ENCODE measurements at places on chromosomes 3 and 15.

DNA sequence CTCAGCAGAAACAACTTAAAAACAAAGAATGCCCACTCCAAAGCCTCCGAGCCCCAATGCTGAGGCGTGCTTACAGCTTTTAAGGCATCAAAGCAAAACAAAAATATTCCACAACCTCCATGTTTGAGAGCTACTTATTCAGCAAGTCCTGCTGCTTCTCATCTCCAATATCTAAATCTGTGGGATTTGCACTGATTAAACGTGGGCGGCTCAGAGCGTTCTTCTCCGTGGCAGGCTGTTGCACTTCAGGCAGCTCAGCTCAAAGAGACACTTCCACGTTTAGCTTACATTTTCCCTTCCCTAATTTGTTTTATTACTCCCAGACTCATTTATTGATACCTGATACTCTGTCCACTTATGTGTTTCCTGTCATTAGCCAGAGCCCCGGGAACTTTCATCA, 282.6 kb upstream of the MCTP2 start:
- DNase-seq = no peak

- DNase-seq = peak; percentile 22
Observed at GRCh38 chr3:134885877-134886621, 91.0 kb downstream of the EPHB1 start.

DNA sequence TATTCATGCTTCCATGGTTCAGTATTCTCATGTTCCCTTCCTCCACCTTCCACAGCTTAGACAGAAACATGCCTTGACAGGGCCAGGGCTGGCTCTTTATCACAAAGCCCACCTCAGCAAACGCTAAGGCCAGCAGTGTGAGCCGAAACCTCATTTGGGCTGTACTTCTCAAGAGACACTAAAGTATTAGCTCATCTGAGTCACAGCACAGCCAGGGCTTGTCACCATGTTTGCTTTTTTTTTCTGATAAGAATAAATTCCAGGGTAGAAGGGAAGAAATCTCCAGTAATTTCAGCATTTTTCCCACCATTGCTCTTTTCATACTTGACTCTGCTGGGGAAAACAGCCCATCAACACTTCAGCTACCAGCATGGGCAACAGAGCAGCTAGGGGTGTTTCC, 95.4 kb downstream of the MYLK start:
- DNase-seq = no peak

DNA sequence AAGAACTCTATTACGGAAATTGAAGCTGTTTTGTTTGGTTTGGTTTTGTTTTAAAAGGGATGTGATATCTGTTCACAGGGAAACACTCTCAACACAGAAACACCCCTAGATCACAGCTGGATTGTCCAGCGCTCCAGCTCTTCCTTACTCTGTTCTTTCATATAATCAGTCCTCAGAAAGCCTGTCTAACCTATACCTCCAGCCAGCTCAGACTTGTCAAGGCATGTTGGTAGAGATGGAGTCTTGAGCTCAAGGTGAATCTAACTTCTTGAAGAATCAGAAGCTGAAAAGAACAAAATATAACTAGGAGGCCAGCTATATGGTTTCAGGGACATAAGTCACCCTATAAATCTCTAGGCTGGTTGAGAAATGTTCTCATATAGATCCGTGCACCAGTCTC, 110.2 kb upstream of the EPHA3 start:
- DNase-seq = no peak

- no peak for DNase-seq
Observed at GRCh38 chr3:139346771-139347170, 3.0 kb downstream of the MRPS22 start.
